ENCODE measurements at places on chromosomes 4 and X.

GRCh38 chrX:48794911-48795515, 6.9 kb upstream of the HDAC6 start:
- DNase-seq = no peak

DNA sequence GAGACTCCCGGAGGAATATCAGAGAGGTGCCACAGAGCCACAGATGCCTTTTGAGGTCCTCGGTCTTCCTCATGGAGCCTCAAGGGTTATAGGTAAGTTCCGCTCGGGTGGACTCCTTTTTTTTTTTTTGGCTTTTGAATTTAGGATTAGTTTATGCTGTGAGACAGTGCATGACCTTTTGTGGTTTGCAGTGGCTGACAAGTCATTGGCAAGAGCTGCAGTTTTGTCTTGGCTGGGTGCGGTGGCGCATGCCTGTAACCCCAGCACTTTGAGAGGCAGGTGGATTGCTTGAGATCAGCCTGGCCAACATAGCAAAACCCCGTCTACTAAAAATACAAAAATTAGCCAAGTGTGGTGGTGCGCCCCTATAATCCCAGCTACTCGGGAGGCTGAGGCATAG, 4.5 kb upstream of the GRSF1 start:
- DNase-seq = no peak

- no peak for DNase-seq
Measured at GRCh38 chr4:21117541-21118180, 417.4 kb downstream of the PACRGL start.

- DNase-seq = peak; percentile 26
Measured at GRCh38 chrX:45850775-45851433, 650.2 kb upstream of the DIPK2B start.

DNA sequence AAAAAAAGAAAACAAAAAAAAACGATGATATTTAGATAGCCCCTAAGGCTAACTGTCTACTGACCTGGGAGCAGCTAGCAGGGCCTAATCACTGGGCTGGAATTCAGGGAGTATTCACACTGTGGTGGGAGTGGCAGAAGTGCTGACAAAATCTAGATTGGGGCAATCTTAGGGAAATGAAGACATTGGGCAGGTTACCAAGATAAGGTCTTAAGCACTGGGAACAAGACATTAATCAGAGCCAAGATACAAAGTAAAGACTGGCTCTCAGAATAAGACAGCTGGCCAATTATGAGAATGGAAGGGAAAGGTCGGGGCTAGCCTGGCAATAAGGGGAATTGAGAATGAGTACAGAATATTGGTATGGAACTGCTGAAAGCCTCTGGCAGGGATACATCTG, 100.2 kb upstream of the GRIA3 start:
- DNase-seq = no peak

DNA sequence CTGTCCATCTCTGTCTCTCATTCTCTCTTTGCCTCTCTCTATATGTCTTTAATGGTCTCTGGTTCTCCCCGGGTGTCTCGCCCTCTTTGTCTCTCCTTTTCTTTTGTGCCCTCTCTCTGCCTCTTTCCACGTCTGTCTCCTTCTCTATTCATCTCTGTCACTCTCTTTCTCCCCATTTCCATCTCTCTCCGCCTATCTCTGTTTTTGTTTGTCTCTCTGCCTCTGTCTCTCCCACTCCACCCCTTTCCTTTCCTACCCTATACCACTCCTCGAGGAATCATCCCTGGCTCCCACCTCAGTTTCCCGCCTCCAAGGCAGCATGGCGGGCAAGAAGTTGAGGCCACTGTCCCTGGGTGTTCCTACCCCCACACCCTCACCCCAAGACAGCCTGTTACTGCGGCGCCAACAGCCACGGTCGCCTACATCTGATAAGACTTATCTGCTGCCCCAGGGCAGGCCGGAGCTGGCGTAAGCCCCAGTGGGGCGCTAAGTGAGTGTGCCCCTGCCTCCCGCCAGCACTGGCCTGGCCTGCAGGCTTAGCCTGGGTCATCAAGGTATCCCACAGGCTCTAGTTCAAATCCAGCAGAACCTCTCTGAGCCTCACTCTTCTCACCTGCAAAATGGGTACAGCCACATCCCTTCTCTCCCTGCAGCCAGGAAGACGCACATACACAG, 713 bp upstream of the GATA1 start:
- no peak for DNase-seq

- DNase-seq = no peak
Measured at GRCh38 chr4:108881190-108881589, 118.3 kb upstream of the ETNPPL start.

- no peak for DNase-seq
Measured at GRCh38 chr4:123462007-123462406, 65.4 kb downstream of the SPRY1 start.

GRCh38 chr4:80878218-80878617, 152.3 kb upstream of the BMP3 start:
- DNase-seq = no peak

DNA sequence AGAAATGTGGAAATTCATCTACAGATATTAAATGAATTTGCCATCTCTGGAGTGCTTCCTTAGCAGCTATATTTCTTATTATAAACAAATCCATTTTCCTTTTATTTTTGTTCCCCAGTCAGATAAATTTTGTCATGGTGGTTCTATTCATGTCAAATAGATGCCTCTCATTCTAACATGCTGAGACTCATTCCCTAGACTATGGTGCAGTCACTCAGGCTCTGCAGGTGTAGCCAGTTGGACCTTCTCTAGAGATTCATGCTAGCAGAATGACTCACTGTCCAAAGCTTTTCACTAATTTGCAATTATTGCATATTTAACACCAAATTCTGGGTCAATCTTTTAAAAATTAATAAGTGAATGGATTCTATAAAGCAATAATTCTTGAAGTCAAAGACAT, 1392.7 kb downstream of the PCDH7 start:
- no peak for DNase-seq

DNA sequence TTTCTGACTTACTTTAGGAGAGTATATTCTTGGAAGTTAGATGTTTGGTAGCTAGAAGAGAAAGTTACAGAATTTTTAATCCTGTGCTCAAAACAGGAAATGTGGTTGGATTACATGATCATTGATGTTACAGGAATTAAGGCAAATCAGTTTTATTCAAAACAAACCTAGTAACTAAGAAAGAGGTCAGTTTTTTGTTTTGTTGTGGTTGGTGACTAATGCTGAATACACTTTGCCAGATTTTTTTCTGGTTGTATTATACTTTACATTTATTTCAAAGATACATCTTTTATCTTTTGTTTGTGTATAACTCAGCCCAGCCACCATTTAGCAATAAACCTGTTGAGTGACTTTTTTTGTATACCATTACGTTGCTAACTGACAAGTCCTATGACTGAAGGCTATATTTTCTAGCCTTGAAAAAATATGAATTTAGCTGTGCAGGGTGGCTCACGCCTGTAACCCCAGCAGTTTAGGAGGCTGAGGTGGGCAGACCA, 116.7 kb downstream of the KLHL8 start:
- no peak for DNase-seq

DNA sequence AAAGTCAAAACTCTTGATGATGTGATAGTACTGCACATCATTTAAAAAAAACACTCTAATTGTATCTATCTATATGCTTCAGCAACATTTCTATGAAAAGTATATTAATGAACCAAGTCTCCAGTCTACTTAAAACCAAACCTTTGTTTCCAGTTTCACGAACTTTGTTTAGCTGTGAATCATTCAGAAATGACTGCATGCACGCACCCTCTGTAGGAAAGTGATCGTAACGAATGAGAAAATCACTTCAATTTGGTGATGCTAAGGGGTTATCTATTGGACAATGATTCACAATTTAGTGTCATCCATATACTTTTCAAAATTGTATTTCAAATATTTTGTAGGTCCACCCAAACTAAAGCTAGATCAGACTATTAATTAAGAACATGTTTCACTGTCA, 157.6 kb downstream of the KLHL13 start:
- DNase-seq = no peak

DNA sequence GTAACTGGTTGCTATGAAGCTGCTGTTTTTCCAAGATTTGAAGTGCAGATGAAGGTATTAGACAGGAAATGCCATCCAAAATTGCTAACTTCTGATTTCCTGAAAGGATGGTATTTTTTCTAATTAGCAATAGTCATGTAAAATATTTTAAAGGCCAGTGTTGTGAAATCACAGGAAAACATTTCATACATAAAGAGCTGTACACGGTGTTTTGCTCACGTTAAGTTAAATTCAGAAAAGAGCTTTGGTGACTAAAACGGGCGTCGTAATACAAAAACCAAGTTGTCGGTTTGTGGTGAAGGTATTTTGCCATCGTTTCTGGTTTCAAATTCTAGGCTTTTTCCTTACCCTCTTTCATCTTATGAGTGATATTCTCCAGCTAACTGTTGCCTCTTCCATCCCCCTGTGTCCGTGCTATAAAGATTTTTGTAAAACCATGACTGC, 39.8 kb downstream of the AFF1 start:
- no peak for DNase-seq

DNA sequence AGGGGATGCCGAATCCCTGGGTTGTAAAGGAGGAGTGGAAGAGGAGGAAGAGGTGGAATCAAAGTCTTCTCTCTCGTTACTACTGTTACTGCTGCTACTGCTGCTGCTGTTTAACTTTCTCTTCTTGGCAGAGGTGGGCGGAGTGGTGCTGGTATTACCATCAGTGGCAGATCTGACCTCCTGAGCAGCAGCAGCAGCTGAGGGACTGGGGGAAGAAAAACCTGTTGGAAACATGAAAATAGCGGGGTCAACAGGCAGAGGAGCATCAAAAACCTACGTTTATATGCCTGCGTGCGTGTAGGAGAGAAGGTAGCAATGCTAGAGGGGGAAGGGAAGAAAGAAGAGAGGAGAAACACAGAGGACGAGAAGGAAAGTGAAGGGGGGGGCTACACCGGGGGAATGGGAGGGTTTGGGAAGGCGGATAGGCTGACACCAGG, 339 bp downstream of the CUL4B start:
- peak; percentile 4 for DNase-seq

DNA sequence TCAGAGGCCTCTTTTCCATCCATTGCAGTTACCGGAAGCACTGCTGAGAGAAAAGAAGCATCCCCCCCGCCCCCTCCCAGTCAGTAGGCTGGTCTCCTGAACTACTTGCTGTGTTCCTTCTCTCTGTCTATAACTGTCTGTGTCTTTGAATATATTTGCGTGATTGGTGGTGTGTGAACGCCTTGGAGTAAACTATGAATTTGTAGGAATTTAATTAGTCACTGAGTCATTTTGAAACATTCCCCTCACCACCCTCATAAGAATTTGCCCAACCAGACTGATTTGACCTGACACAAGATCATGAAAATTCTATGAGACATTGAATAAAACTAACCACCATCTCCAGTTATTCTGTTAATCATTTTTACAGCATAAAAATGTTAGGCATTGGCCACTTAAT, 6.7 kb upstream of the NXF3 start:
- DNase-seq = no peak

DNA sequence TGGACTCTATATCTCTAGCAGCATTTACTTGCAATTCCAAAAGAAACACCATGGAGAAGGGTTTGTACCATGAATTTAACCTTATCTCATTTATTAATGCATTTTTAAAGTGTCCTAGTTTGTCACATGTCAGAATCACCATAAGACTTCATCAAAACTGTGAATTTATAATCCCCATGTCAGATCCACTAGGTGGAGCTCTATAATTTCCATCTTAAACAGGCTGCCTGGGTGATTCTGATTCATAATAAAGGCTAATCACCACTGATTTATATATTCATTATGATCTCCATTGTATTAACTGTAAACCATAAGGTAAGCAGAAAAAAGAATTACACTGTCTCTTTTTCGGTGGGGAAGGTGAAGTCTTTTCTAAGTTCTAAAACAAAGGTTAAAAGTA, 4.0 kb downstream of the TCEAL2 start:
- no peak for DNase-seq

DNA sequence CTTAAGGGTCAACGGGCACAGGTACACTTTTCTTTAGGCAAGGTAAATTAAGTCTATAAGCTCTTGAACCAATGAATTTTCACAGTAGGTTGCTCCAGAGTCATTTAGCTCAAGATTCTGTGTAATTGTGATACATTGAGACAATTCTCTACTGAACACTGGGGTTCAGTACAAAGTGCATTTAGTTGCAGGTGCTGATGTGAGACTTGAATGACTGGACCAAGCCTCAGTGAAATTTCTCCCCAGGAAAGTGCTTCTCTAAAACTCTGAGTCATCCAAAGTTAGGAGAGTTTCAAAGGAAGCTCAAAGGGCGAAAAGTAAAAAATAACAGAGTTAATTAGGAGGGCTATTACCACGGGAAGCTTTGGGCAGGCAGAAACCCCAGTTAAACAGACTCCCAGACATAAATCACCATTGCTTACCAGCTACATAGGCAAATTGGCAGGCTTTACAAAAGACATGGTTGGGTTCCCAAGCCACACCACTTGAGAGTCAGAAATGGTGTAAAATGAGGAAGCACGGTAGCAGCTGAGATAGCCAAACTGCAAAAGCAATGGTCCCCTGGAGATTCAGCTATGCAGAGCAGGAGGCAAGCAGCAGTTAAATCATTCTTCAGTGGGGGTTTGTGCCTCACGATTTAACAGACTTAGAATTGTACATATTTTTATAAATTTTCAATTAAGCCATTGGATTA, 202.6 kb downstream of the PCDH19 start:
- no peak for DNase-seq

DNA sequence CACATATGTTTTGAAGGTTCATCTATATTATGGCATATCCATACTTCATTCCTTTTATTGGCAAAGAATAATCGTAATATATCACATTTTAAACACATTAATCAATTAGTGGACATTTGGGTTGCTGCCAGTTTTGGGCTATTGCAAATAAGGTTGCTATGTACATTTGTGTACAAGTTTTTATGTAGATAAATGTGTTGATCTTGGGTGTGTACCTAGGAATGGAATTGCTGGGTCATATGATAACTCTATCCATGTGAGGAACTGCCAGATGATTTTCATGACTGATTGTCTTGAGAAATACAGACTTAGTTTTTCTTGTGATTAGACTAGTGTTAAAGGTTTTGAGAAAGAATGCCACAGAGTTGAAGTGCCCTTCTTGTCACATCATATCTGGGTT, 99.2 kb upstream of the RAB40AL start:
- DNase-seq = no peak

DNA sequence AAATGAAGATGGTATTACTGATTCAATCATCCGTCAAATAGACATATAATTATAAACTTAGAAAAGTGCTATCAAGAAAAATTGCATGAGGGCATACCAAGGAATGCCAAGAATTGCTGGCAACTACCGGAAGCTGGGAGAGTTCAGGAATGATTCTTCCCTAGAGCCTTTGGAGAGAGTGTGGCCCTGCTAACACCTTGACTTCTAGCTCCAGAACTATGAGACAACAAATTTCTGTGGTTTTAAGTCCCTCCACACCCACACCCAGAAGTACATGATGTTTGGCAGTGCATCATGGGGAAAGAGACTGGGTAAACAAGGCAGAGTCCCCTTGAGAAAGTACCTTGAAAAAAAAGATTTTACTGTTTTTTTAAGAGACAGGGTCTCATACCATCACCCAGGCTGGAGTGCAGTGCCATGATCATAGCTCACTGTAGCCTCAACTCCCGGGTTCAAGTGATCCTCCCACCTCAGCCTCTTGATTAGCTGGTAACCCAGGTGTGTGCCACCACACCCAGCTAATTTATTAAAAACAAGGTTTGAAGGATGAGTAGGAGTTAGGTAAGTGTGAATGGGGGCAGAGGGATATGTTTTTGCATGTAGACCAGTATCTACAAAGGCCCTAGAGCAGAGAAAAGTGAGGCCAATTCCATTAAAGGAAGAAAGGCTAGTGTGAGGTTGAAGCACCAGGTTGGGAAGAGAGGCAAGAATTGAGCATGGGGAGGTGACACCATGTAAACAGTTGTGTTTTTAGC, 53.1 kb downstream of the GSX2 start:
- DNase-seq = no peak

Data from endothelial cell (in vitro differentiated cells).